Gastroesophageal sphincter (tissue), 4 donors: ENCODE measurements at places on chromosomes 13 and 19. TPM values are rescaled to one million over a fixed set of nuclear protein-coding genes. Genes with fewer than 3 reads are reported as not detected.

DNA sequence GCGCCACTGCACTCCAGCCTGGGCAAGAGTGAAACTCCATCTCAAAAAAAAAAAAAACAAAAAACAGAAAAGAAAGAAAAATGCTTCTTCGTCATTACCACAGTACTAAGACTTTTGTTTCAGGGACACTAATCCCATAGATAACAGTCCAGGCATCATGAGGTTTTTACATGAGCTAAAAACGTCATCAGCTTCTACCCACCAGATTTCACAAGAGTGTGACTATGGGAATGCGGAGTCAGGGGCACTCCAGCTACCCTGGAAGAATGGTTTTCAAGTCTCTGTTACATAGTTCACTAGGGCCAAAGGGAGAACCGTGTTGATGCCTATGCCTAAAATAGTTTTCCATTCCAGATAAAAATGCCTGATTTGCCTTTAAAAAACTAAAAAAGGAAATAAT lies 33.2 kb downstream of the RAB20 start:
- peaks cover 73% of the 10 kb centered on the region for H3K4me1 ChIP-seq
- ATAC-seq: no peak
- no peaks in the 10 kb centered on the region for H3K36me3 ChIP-seq
- peak overlapping the region; percentile 70 for H3K27ac ChIP-seq
- no peaks in the 10 kb centered on the region for H3K27me3 ChIP-seq

DNA sequence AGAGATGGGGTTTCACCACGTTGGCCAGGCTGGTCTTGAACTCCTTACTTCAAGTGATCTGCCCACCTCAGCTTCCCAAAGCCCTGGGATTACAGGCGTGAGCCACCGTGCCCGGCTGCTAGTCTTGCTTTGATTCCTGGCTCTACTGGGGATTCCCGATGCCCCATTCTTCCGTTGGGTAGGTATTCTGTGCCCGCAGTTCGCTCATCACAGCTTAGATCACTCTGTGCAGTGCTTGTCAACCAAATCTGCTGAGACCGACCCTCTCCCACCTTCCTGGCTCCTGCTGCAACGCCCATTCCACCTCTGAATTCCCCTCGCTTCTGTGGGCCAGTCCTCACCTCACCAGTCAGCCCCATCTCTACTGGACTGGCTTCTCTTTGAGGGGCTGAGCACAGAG lies 4.6 kb upstream of the ZNF414 start:
- H3K4me1 ChIP-seq: peaks cover 4% of the 10 kb centered on the region
- H3K27me3 ChIP-seq: no peaks in the 10 kb centered on the region
- no peak overlapping the region for H3K27ac ChIP-seq
- no peak overlapping the region for H3K4me3 ChIP-seq
- no peaks in the 10 kb centered on the region for H3K36me3 ChIP-seq
- no peak for ATAC-seq

DNA sequence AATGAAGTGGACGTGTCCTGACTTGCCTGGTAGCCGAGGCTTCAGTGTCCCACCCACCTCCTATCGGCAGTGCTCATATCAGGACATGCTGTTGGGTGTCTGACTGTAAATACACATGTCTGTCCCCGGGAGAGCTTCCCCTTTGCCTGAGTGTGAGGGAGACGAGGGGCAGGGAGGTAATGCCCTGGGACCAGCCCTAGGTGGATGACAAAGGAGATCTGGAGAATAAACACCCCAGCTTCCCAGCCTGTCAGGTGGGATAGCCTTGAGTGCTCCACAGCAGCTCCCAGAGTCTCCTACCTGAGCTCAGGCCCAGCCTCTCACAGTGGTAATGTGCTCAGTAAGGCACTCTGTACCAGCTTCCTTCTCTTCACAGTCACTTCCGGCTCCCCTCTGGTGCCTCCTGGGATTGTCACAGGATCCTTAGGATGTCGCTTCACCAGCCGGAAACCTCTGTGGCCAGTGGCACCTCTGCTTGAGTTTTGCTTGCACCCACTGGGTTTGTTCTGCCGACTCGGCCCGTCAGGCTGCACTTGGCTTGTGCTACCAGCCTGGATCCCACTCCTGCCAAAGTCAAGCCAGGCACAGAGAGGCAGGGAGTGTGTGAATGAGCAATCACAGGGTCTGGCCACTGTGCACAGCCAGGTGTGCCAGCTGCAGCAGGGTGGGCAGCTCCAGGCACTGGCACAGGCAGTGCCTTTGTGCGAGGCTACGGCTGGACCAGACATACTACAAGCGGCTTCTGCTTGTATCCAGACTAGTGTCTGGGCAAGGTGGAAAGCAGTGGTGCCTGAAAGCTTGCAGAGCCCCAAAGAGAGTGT lies 54.4 kb upstream of the RGCC start:
- no peaks in the 10 kb centered on the region for H3K36me3 ChIP-seq
- ATAC-seq: no peak
- no peak overlapping the region for H3K4me3 ChIP-seq
- H3K4me1 ChIP-seq: no peaks in the 10 kb centered on the region

GRCh38 chr19:289651-290371 lies 1.4 kb downstream of the PLPP2 start:
- ATAC-seq: peak; percentile 10
- H3K4me1 ChIP-seq: no peaks in the 10 kb centered on the region
- H3K4me3 ChIP-seq: no peak overlapping the region
- peaks cover 52% of the 10 kb centered on the region for H3K27me3 ChIP-seq

DNA sequence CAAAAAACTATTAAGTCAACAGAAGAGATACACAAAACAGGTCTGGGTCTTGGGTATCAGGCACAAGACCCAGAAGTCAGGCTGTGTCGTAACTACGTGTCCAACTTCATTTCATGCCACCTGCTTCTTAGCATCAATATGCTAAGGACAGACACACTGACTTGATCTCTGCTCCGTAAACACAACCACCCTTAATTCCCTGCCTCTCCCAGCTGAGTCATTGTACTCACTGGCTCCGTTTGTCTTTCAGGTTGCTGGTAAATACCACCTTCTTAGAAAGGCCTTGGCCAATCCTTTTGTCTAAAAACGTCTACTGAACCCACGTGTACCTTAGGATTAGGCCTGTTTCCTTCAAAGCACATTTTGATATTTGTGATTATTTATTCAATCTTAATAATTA lies 726.2 kb downstream of the PCDH9 start:
- no peaks in the 10 kb centered on the region for H3K36me3 ChIP-seq
- no peak for ATAC-seq
- H3K27ac ChIP-seq: no peak overlapping the region
- no peaks in the 10 kb centered on the region for H3K4me1 ChIP-seq
- H3K27me3 ChIP-seq: no peaks in the 10 kb centered on the region

The KIR3DL1 gene
- not detected for total RNA-seq

- no peak overlapping the region for H3K27ac ChIP-seq
- ATAC-seq: no peak
- H3K4me3 ChIP-seq: no peak overlapping the region
- H3K4me1 ChIP-seq: no peaks in the 10 kb centered on the region
Measured at GRCh38 chr19:53912653-53913052, 3.6 kb downstream of the CACNG7 start.

DNA sequence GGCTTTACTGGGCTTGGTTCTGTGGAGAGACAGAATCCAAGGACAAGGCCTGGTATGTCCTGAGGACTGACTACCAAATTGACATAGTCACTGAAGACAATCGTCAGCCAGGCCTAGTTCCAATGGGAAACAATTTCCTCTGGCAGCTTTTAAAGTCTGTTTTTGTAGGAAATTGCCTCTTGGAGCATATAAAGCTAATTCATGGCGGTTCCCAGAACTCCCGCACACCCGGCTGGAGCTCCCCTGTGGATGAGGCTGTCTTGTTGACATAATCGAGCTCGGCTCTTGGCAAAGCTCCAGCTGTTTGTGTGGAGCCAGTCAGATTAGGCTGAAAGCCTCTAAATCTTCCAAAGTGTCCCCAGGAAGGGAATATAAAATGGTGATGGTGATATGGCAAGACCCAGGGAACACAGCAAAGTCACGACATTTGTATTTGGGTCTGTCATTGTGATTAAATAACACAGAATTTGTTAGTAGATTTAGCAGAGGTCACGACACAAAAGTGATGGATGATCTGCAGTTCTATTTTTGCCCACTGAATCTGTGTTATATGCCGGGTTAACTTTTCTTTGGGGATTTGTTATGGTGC lies 395.0 kb downstream of the PCDH9 start:
- H3K27me3 ChIP-seq: no peaks in the 10 kb centered on the region
- peak overlapping the region; percentile 26 for H3K27ac ChIP-seq
- ATAC-seq: peak; percentile 27
- no peaks in the 10 kb centered on the region for H3K36me3 ChIP-seq
- peaks cover 5% of the 10 kb centered on the region for H3K4me1 ChIP-seq

- H3K27me3 ChIP-seq: peaks cover 31% of the 10 kb centered on the region
- ATAC-seq: no peak
- no peak overlapping the region for H3K4me3 ChIP-seq
- no peak overlapping the region for H3K27ac ChIP-seq
Measured at GRCh38 chr19:32219881-32220472, 125.4 kb upstream of the ZNF507 start.

DNA sequence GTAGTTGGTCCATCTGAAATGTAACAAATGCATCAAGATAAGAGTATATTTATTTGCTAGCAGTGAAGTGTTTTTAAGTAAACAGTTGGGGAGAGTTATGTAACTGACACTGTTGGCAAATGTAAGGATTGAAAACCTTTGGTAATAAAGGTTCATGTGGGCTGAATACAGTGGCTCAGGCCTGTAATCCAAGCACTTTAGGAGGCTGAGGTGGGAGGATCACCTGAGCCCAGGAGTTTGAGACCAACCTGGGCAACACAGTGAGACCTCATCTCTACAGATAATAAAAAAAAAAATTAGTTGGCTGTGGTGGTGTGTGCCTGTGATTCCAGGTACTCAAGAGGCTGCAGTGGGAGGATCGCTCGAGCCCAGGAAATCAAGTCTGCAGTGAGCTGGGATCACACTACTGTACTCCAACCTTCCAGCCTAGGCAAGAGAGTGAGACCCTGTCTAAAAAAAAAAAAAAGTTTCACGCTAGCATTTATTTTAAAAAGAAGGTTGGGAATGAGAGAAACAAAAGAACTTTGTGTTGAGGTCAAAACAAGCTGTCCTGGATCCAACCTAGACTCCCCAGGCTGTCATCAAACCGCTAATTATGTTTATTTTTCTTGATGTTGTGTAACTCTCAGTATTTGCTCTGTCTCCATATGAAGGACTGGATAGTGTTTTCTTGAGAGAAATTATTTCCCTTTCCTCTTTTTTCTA lies 20.7 kb downstream of the SETDB2 start:
- no peak overlapping the region for H3K27ac ChIP-seq
- no peaks in the 10 kb centered on the region for H3K36me3 ChIP-seq
- H3K4me3 ChIP-seq: no peak overlapping the region
- no peaks in the 10 kb centered on the region for H3K27me3 ChIP-seq

The WDR62 gene
- total RNA-seq: 0.27 TPM

The PSG6 gene
- total RNA-seq: not detected

DNA sequence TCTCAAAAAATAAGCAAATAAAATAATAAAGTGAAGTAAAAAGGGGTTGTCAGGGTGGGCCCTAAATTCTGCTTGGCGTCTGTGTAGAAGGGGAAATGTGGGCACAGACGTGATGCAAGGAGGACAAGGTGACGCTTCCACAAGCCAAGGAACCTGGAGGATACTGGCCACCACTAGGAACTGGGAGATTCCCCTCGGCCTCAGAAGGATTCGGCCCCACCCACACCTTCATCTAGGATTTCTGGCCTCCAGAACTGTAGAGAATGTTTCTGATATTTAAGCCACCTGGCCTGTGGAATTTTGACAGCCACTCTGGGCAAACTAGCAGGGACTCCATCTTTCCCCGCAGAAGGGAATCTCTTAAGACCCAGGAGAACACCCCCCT lies 1.1 kb downstream of the PLEKHJ1 start:
- H3K27me3 ChIP-seq: no peaks in the 10 kb centered on the region
- peak overlapping the region; percentile 99 for H3K4me3 ChIP-seq
- H3K4me1 ChIP-seq: peaks cover 71% of the 10 kb centered on the region

The SAMD1 gene
- 27.4 TPM for total RNA-seq

DNA sequence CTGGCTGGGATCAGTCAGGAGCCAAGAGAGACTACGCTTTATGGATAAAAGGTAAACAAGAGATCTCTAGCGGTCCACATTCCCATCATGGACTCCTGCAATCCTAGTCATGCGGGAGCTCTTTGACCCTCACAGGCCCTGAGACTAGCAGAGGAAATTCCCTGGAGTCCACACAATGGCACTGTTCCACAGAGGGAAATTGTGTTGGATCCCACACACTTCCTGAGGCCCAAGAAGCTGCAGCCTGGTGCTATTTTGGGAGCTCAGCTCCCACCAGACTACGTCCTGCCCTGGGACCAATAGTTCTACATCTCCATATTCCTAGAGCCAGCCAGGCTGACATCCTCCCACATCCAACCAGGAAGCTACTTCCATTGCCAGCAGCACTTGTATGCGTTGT lies 2358.4 kb downstream of the PCDH9 start:
- ATAC-seq: no peak
- H3K27ac ChIP-seq: no peak overlapping the region

GRCh38 chr19:44657211-44657921 lies 13.7 kb downstream of the PVR start:
- H3K36me3 ChIP-seq: no peaks in the 10 kb centered on the region
- peak; percentile 29 for ATAC-seq
- H3K27me3 ChIP-seq: no peaks in the 10 kb centered on the region
- H3K27ac ChIP-seq: no peak overlapping the region

- no peaks in the 10 kb centered on the region for H3K4me1 ChIP-seq
- no peak overlapping the region for H3K27ac ChIP-seq
- H3K4me3 ChIP-seq: no peak overlapping the region
- no peaks in the 10 kb centered on the region for H3K36me3 ChIP-seq
Measured at GRCh38 chr13:46468570-46469463, 81.8 kb upstream of the RUBCNL start.

- no peak overlapping the region for H3K4me3 ChIP-seq
- H3K27me3 ChIP-seq: no peaks in the 10 kb centered on the region
- H3K36me3 ChIP-seq: no peaks in the 10 kb centered on the region
- peaks cover 57% of the 10 kb centered on the region for H3K4me1 ChIP-seq
- no peak for ATAC-seq
Measured at GRCh38 chr19:40755248-40755624, 4.2 kb downstream of the SNRPA start.

- H3K4me3 ChIP-seq: peak overlapping the region; percentile 79
- H3K36me3 ChIP-seq: peaks cover 24% of the 10 kb centered on the region
- ATAC-seq: peak; percentile 70
- H3K27me3 ChIP-seq: no peaks in the 10 kb centered on the region
- peak overlapping the region; percentile 92 for H3K27ac ChIP-seq
Measured at GRCh38 chr19:49512970-49513745, 697 bp downstream of the FCGRT start.

DNA sequence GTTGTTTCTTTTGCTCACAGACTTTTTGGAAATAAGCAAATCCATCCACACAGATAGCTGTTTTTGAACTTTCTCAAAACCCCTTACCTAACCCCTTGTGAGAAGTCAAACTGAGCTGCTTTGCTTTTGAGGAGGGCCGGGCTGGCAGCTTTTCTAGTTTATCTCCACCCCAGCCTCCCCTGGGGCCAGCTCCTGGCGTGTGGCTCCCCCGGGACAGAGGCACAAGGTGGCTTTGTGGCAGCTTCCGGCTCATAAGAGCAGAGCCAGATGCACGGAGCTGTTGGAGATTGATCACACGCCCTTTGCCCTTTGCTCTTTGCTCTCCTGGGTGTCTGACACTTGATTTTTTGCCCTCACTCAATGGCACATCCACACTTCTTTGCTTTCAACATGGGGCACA lies 24.9 kb upstream of the RNF113B start:
- H3K27ac ChIP-seq: no peak overlapping the region
- H3K4me3 ChIP-seq: no peak overlapping the region
- no peaks in the 10 kb centered on the region for H3K36me3 ChIP-seq
- ATAC-seq: no peak
- H3K4me1 ChIP-seq: no peaks in the 10 kb centered on the region
